NK-92 treated with Interleukin-12 subunit alpha and Interleukin-12 subunit beta, amount 100 ng/mL, for 24 hours (cell line): ENCODE measurements at places on chromosomes 3 and 15.

GRCh38 chr3:95254061-95254460 is 1191.2 kb downstream of the NSUN3 start:
- no peak for DNase-seq

GRCh38 chr15:81085213-81085612 is 48.9 kb upstream of the CFAP161 start:
- no peak for DNase-seq

DNA sequence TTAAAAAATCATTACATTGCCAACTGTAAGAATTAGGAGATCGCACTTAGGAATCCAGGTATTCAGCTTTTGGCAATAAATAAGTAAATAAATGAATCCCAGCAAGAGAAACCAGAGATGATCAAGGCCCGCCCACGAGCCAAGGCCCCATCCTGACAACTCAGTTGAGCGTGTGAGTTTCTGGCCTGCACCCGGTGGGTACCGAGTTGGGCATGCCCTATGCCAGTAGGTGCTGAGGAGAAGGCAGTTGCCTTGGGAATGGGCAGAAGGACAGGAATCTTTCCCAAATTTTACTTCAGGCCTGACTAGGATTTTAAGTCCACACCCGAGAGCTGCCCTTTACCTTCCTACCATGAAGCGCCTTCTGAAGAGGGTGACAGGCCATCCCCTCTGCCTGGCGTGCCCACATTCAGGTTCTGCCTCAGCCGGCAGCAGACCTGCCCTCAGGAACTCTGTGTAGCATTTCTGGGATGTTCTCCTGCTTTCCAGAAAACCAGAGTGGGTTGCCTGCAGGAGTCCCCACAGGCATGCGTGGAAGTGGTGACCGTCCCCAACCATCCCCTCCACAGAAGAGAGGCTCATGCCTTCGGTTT is 99.3 kb upstream of the ALDH1A3 start:
- DNase-seq: no peak

- no peak for DNase-seq
These were observed 18.5 kb upstream of the PTX3 start for GRCh38 chr3:157418104-157418503.

DNA sequence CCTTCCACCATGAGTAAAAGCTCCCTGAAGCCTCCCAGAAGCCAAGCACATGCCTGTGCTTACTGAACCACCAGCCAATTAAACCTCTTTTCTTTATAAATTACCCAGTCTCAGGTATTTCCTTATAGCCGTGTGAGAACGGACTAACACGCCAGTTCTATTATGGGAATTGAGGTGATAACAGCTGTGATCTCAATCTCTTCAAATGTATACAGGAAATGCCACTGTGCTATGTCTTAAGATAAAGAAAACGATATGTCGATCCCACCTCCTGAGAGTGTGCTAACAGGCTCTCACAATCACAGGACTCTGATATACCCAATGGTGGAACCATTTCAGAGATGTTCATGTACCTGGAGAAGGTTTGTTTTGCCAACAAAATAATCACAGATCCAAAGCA is 26.2 kb downstream of the CHSY1 start:
- DNase-seq: no peak

GRCh38 chr3:171984883-171985282 is 54.5 kb upstream of the FNDC3B start:
- no peak for DNase-seq

DNA sequence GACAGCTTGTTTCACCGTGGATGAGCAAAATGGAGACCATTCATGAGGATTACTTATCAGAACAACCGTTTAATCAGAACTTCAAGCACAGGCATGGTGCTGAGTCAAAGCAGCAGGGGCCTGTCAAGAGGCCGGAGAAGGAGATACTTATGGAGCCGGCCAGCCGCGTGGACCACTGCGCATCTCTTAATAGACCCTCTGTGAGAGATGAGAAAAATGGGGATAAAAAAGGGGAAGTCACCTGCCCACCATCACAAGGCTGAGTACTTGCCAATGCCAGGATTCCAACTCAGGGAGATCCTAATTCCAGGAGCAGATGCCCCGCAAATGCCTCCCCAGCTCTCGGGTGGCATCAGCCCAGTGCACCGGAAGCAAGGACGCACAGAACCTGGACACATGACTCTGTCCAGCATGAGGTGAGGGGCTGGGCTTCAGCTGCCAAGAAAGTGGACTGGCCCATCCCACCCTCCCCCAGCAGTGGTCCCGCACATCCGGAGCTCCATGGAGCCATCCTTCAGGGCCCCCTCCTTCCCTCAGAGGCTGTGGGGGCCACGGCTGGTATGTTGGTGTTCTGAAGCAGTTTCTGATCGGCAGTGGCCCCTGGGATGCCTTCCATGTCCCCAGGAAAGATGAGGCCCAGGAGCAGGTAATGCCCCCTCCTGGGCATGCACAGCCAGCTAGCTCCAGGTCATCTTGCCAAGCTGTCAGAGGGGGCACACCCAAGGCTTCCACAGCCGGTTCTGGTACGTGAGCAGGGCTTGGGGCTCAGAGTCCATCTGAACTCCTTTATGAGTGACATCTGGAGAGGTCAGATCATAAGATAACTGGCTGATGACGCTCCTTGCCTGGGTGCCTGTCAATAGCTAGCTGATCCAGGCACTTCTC is 143.8 kb downstream of the ATP10A start:
- DNase-seq: no peak

- no peak for DNase-seq
These were observed 239.5 kb downstream of the GAP43 start for GRCh38 chr3:115862849-115863248.

DNA sequence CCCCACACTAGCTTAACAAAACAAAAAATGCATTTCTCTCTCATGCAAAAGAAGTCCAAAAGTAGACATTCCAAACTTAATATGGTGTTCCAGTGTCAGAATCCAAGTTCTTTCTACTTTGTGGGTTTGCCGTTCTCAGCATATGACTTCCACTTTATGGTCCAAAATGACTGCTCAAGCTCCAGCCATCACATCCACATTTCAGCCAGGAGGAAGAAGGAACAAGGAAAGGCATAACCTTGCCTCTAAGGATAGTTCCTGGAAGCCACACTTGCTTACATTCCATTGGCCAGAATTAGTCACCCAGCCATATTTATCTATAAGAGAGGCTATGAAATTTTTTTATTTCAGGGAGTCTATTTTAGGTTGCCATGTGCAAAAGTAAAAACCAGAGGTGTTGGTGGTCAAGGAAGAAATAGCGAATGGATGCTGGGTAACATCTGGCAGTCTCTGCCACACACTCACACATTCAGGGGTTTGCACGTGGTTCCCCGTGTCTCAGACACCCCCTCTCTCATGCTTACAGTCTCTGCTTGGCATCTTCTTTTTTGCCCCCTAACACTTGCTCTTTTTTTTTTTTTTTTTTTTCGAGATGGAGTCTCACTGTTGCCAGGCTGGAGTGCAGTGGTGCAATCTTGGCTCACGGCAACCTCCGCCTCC is 69.3 kb downstream of the RPL39L start:
- DNase-seq: no peak

DNA sequence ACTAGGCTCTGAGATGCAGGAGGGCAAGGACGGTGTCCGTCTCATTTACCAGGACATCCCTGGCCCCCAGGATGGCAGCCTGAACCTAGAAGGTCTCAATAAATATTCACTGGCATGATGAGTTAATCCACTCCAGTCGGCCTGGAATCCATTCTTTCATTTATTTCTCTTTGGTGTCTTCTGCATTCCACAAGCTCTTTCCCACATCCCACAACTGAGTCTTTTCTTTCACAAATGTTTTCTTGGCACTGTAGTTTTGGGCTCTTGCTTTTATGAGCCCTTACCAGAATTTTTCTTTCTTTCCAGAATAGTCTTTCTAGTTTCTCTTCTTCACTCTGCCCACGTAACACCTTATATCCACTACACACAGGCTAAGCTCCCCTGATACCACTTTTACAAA is 778.0 kb downstream of the AGBL1 start:
- no peak for DNase-seq

GRCh38 chr3:58333206-58334012 is 717 bp downstream of the PXK start:
- DNase-seq: peak; percentile 22

DNA sequence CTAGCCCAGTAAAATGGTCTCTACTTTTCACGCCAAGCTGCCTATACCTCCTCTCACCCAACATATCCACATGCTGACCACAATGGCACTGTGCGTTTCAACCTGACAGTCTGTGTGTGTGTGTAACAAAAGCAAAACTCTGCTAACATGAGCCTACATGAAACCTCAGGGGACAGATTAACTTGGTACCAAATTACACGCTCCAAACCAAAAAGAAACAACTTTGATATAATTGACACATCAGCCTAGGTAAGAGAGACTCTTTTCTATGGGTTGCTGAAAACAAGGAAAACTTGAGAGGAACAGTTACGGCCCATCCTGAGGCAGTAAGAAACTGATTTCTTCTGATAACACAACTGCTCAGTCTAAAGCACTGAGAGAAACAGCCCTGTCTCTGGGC is 31.5 kb downstream of the IGF2BP2 start:
- DNase-seq: no peak

DNA sequence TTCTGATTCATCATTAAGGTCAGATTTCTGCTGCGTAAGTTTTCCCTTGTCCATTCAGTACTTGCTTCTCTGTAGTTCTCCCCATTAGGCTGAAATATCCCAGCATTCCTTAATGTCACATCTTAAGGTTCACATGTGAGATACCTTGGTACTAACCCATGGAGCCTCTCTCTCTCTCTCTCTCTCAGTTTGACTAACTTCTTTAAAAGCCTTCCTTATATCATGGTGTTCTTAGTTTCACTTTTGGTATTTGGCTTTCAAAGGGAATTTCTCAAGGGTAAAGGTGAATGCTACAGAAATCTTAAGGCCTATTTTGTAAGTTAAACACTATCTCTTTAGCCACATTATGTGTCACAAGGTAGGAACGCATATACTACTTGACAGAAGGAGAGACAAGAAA is 427.3 kb upstream of the ZNF717 start:
- DNase-seq: no peak
